Glutamatergic neuron (in vitro differentiated cells): ENCODE measurements at places on chromosomes 12 and 14. TPM values are rescaled to one million over a fixed set of nuclear protein-coding genes. Genes with fewer than 3 reads are reported as not detected.
A peak's percentile ranks its signal among the peaks of the same experiment; 100 is the strongest.

The KANSL2 gene
- 48.9 TPM for total RNA-seq

The TMCC3 gene
- total RNA-seq: 5.7 TPM

- no peak for DNase-seq
These were observed 41.7 kb downstream of the NUAK1 start for GRCh38 chr12:106097011-106097410.

GRCh38 chr12:71195338-71195896 lies 37.6 kb upstream of the TSPAN8 start:
- no peak for DNase-seq

DNA sequence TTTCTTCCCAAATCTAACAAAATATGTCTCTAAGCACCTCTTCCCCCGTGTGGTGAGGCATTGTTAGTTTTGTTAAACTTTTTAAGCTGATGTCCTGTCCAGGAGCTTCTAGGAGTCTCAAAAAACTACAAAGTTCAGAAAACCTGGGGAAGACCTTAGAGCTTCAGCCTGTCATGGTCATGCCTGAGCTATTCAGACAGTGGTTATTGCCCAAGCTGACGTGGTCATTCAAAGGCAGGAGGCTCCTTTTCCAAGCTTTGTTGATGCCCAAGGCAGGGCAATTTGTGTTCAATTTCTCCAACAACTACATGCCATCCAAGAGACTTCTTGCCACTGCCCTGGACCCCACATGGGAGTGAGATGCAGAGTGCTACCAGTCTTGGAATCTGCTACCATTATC lies 5.8 kb upstream of the LYZ start:
- no peak for DNase-seq

GRCh38 chr14:59344691-59345455 lies 120.3 kb downstream of the GPR135 start:
- DNase-seq: no peak

DNA sequence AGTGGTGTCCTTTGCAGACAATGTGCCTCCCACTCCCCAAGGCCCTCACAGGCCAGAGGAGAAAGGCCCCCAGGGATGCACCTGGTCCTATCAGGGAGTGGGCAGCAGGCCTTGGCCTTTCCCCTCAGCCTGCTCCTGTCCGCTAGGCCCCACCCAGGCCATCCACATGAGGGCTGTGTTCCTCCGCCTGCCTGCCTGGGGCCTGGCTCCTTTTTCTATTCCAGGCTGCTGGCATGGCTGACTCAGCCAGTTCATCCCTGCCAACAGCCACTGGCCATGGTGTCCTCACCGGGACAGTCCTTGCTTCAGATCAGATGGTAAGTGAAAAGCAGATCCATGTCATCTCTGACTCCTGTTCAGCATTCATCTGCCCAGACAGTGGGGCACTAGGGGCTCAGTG lies 13.4 kb downstream of the ISM2 start:
- no peak for DNase-seq

- peak; percentile 43 for DNase-seq
These were observed 1.3 kb upstream of the ST8SIA1 start for GRCh38 chr12:22335794-22336166.

DNA sequence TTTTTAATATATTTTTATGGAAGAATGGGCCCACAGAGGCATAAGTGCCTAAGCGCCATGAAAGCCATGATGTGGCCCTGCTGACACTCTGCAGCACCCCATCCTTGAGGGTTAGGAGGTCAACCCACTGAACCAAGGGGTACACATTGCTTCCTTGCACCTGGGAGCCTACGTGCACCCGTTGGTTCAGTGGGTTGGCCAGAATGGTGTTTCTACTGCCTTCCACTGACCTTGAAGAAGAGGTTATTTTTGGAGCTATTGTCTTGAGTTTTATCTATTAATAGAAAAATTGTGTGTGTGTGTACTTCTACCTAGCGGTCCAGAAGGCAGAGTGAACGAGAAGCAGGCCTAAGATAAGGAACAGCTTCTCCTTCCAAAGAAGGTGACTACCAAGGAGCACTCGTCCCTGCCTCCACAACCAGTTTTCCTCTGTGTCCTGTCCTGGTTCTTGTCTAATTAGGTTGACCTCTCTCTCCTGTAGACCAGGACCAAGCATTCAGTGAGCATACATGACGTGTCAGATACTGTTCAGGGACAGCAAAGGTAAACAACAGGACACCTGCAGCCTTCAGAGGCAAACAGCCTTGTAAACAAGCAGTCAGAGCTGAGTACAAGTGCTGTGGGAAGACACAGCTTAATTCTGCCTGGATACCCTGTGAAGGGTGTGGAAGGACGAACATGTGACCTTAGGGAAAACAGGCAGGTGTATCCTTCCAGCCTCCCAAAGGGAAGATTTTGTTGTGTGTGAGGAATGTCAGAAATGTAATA lies 30.4 kb upstream of the PLEK2 start:
- DNase-seq: no peak

GRCh38 chr12:122942637-122943036 lies 23.6 kb downstream of the ABCB9 start:
- DNase-seq: no peak

- DNase-seq: no peak
These were observed 780 bp downstream of the TBC1D15 start for GRCh38 chr12:71840231-71840847.
